ENCODE measurements at places on chromosomes 5 and 9.

DNA sequence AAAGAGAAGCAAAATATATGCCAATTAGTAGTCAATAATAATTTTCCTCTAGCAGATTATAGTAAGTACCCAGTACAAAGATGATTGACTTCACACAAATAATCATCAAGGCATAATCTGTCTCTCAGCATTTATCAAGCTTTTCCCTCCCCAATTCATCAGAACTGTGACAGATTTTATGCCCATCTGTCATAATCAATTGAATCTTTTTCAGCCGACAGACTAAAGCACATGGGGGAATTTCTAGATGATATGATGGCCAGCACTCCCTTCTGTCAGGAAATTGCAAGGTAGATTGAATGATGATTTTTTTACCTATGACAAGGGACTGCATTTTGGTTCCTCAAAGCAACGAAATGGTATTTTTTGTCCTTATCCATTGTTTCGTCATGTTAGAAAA lies 227.1 kb upstream of the CYLC2 start:
- DNase-seq: no peak

DNA sequence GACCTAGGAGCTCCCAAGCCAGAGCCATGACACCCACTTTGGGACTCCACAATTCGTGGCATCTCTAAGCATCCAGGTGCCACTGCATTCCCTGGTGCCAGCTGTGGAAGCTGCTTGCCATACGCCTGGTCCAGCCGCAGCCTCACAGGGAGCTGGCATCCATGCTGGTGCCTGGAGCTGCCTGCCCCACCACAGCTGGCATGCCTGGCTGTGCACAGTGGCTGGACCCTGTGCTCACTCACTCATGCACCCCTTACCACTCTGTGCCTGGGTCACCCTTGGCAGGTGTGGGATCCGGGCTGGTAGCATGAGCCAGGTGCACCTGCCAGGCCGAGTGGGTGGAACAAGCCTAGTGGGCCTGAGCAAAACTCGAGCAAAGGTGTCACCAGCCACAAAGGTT lies 90.1 kb downstream of the CAVIN4 start:
- DNase-seq: no peak

GRCh38 chr9:88976890-88977257 lies 14.4 kb upstream of the S1PR3 start:
- DNase-seq: no peak

GRCh38 chr5:179978792-179979191 lies 71.1 kb upstream of the TBC1D9B start:
- no peak for DNase-seq

DNA sequence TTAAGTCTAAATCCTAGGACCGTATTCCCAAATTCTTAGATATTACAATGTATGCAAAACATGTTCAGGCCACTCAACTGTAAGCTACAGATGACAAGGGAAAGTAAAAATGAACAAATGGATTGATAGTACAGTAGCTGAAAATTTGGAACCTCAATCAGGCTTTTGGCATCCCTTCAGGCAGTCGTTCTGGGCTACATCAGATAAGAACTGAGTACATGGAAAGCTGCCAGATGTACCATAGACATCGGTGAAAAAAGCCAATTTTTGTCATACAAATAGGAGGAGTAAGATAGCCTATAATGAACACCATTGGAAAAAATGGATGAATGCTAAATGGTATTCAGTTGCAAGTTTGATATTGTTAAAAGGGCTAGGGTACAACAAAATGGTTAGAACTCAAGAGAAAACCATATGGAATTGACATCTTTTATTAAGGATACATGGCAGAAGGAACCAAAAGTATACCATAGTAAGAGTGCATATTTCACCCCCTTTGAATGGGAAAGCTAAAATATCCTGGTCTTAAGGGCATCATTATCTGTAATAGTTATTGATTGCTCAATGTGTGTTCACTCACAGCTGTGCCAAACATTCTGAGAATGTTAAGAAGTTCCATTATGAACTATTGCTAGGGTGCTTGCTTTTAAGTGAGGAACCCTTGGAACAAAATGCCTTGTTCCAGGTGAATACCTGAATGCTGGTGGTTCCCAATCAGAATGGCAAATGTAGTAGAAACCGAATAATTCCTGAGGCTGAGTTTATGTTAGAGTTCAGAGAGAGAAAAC lies 86.4 kb downstream of the NR3C1 start:
- no peak for DNase-seq

DNA sequence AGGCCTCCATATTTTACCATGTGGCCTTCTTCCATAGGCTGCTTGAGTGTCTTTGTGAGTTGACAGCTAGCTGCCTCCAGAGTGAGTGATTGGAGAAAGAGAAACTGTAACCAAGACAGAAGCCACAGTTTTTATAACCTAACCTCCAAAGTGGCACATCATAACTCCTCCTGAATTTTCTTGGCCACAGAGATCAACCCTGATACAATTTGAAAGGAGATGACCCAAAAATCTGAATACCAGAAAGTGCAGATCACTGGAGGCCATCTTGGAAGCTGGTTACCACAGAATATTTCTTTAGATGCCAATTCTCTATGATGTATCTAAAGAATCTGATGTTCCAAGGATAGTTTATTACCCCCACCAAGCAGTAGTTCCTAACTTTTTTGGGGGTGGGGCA lies 254.3 kb upstream of the PDE4D start:
- peak; percentile 6 for DNase-seq

DNA sequence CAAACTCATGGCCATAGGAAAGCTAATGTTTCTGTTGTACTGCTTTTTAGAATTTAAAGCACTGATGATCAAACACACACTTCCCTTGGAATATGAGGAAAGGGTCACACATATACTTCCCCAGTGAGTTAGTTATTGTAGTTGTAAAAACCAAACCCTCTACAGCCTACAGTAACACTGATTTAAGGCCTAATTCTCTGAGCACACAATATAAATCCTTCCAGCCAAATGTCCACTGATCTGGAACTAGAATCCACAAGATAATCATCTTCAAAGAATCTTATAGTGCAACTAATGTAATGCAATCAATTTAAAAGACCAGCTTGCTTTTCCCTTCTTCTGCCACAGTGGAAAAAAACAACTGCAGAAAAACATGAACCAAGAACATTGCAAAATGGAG lies 219.3 kb downstream of the CAAP1 start:
- no peak for DNase-seq

DNA sequence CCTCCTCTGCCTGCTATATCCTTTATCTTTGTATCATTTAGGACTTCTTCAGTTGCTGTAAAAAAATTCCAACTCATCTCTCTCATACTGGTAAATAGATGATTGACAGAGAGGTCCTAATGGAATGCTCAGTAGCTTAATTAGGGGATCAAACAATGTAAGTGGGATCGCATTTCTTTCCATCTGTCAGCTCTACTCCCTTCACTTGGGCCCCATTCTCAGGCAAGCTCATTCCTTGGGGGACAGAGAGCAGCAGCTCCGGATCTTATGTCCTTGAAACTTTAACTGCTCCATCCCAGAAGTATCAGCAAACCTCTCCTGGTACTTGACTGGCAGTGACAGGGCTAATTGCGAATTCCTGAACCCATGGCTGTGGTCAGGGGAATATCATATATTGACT lies 146.7 kb downstream of the YTHDC2 start:
- no peak for DNase-seq

DNA sequence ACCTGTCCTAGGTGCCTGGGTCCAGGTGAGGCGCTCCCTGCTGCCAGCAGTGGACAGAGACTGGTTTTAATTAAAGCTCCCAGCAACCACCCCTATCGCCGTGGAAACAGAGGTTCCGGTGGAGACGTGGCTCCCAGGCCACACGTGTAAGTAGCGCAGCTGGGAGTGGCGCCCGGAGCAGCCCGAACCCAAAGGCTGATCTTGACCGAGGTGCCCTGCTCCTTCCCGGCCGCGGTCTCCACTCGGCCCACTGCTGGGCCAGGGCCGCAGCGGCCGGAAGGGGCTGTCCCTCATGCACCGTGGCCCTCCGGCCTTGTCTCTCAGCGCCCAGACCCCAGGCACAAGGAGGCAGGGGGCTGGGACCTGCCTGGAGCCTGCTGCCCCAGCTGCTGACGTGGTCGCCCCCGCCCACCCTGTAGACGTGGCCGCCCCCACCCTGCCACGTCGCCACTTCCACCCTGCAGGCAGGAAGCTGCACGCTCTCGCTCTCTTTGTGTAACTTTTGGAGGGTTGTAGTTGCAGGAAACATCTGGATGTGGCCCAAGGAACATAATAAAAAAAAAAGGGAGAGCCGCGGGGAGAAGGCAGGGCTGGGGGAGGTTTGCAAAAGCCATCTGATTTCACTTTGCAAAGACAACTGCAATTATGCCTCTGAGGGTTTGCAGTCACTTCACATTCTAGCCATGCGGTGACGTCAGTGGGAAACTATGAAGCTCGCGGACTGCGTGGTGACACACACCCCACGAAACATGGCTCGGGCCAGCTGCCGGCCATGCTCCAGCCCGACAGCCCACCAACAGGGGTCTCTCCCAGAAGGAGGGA lies 129.9 kb downstream of the RXRA start:
- peak; percentile 100 for DNase-seq

DNA sequence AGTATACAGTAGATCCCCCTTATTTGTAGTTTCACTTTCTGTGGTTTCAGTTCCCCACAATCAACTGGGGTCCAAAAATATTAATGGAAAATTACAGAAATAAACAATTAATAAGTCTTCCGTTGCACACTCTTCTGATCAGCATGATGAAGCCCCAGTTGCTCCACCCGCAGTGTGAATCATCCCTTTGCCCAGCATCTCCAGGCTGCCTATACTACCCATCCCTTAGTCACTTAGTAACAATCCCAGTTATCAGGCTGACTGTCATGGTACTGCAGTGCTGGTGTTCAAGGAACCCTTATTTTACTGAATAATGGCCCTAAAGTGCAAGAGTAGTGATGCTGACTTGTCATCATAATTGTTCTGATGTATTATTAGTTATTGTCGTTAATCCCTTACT lies 28.9 kb downstream of the SHC3 start:
- DNase-seq: peak; percentile 47

GRCh38 chr5:31435730-31436129 lies 96.2 kb downstream of the DROSHA start:
- no peak for DNase-seq

- no peak for DNase-seq
Measured at GRCh38 chr5:159564031-159564430, 233.7 kb upstream of the IL12B start.

GRCh38 chr5:35050541-35051126 lies 2.9 kb upstream of the AGXT2 start:
- DNase-seq: no peak

GRCh38 chr9:104232781-104233341 lies 138.8 kb downstream of the SMC2 start:
- DNase-seq: peak; percentile 74

- DNase-seq: no peak
Measured at GRCh38 chr5:144169904-144170275, 569 bp downstream of the YIPF5 start.

GRCh38 chr5:146340260-146341081 lies 1.8 kb downstream of the POU4F3 start:
- peak; percentile 64 for DNase-seq

DNA sequence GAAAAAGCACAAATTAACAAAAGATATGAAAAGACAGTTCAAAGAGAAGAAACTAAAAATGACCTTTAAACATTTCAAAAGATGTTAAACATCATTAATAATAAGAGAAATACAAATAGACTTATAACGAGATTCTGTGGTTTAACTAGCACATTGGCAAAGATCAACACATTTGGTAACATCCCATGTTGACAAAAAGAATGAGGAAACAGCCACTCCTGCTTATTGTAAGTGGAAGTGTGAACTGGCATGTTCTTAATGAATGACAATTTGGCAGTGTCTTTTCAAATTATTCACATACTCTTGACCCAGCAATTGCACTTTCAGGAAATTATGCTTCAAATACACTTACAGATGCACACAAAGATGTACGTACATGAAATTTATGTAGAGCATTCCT lies 176.3 kb downstream of the TLE1 start:
- no peak for DNase-seq

- DNase-seq: peak; percentile 91
Measured at GRCh38 chr9:18905028-18905882, 127.8 kb downstream of the SAXO1 start.

DNA sequence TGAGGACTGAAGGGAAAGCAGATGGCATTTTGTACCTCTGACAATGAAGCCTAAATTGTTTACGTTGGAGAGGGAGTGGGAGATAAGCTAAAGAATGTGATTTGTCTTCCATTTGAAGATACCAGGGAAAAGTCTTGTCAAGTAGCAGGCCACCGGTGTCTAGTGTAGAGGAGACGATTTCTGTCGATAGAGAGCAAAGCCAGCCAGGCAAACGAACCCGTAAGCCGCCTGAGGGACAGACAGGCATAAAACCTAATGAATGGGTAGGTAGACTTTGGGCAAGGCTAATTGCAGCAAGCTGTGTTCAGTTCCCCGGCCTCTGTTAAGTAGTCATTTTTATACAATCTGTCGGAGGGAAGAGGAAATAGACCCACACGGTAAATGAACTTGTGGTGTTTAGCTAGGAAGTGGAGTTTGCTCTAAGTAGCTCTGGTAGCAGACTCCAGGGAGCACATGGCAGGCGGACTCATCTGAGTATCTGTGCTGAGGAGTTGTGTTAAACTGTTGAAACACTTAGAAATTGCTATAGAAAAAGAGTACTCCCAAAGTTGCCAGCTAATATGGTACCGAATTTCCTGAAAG lies 28.8 kb downstream of the SMARCA2 start:
- DNase-seq: no peak

GRCh38 chr9:22913518-22913917 lies 466.9 kb downstream of the DMRTA1 start:
- DNase-seq: no peak

GRCh38 chr9:123335193-123335985 lies 20.6 kb upstream of the CRB2 start:
- peak; percentile 86 for DNase-seq

All from fibroblast of skin of right quadriceps (primary cell).